ENCODE measurements at places on chromosomes 3 and 15.

DNA sequence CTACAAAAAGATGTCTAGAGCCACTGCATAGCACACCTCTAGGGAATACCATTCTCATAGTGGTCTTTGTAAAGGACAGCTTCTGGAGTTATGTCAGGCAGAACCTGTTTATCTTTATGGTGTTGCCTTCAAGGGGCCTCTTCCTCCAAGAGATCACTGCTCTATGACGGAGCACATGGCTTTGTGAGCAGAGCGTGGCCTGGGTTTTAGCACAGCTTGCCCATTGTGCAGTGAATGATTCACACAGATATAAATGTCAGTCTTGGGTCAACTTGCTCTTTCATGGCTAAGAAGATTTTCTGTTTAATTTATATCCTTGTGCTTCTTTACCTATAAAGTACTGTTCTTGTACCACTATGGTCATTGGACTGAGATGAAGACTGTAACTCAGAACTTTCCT is 41.5 kb upstream of the RBMS3 start:
- no peak for DNase-seq

DNA sequence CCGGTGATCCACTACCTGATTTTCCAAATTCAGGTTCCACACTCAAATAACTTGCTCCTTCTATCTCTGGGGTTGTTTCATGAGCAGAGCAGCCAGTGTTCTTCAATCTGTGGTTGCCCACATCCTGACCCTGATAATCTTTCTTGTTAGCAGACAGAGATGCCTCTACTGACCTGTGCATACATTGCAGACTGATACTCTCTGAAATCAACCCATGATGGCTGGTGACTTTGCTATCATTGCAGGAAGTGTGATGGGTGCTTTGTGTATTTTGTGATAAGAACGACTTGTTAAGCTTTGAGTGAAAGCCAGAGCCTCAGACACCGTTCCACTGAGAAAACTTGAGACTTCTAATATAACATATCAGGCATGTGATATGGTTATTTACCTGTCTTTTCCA is 39.9 kb downstream of the GATM start:
- no peak for DNase-seq

DNA sequence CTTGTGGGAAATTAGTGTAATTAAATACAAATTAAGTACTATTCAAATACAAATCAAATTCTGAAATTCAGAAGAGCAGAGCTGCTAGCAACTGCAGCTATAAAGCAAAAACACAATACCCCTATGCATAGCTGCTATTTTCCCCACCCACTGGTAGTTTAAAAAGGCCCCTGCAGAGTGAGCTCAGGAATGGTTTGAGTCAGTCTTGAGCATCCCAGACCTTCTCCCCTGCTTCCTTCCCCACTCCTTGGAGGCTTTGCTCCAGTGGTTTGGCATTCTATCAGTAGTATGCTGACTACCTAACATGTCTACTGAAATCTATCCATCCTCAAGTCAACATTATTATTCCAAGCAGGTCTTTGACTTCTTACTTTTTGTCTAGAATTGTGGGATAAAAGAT is 53.0 kb downstream of the EFHB start:
- DNase-seq, result no peak

DNA sequence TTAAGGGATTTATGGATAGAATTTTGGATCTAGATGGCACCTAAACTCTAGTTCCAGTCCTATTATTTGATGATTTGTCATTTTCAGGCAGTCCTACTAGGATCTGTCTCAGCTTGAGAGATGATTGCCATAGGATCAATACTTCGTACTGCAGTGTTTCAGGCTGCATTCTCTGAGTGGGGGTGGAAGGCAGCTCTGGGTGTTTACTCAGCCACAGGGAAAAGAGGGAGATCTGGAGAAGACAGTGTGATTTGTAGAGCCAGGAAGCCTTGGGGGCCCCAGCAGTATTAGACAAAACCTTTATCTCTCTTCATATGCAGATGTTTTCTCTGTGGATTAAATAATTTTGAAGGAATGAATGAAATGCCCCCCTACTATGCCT is 188.4 kb upstream of the SYNPR start:
- DNase-seq, result no peak

- DNase-seq, result no peak
These were observed 25.1 kb upstream of the FSTL1 start for GRCh38 chr3:120475722-120476377.

- no peak for DNase-seq
These were observed 7.5 kb upstream of the TGFBR2 start for GRCh38 chr3:30598668-30599545.

DNA sequence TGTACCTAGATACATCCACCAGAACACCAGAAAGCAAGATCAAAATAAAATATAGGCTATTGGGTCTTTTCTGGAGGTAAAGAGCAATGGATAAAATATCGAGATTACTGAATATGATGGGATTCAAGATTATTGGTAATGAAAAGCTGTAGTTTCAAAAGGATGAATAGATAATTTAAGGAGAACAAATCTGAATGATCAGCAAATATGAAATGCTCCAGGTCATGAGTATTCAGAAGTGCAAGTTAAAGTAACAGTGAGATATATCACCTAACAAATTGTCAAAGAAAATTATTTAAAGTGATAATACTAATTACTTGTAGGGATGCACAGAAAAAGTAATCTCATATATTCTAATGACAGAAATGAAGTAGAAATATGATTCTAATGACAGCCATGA is 409.6 kb upstream of the MDFIC2 start:
- DNase-seq, result no peak

GRCh38 chr3:63912768-63913588 is 795 bp upstream of the SCAANT1 start:
- DNase-seq, result no peak

GRCh38 chr15:71117714-71118305 is 2.5 kb downstream of the THSD4 start:
- DNase-seq, result no peak

GRCh38 chr15:73232776-73233175 is 136.0 kb downstream of the HCN4 start:
- no peak for DNase-seq

DNA sequence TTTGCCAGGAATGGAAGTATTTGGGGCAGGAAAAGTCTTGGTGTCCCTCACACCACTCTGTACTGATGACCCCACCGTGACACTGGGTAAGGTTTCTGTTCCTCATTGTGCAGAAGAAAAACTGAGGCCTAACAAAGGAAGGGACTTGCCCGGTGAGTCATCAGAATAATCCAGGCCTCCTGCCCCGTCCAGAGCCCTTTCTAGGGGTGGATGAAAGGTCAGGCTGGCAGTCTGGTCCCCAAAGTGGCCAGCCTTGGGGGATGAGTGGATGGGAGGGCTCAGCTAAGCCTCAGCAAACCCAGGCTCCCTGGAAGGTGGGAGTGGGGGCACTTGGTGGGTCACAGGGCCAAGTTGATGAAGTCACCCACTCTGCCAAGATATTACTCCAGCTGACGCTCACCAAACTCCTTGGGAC is 2.3 kb upstream of the DNAH1 start:
- DNase-seq, result no peak

- no peak for DNase-seq
These were observed 2.1 kb upstream of the PCCB start for GRCh38 chr3:136247855-136248590.

GRCh38 chr3:134018850-134019249 is 10.9 kb downstream of the SLCO2A1 start:
- DNase-seq, result no peak

GRCh38 chr15:39296955-39297354 is 283.9 kb upstream of the THBS1 start:
- no peak for DNase-seq

DNA sequence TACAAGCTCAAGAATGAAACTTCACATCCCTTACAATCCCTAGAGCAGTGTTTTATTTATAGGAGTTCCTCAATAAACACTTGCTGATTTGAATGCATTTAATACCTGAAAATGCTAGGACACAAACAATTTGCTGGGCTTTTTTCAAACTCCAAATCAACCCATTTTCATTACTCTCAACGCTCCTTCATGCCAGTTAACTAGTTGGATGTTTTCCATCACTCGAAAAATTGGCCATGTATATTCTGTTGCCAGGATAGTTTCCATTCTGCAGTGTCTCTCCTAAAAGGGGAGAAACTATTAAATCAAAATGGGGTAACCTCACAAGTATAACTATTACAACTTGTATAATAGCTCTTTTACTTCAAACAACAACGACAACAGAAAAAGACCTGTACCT is 1.2 kb downstream of the GBE1 start:
- DNase-seq, result no peak

DNA sequence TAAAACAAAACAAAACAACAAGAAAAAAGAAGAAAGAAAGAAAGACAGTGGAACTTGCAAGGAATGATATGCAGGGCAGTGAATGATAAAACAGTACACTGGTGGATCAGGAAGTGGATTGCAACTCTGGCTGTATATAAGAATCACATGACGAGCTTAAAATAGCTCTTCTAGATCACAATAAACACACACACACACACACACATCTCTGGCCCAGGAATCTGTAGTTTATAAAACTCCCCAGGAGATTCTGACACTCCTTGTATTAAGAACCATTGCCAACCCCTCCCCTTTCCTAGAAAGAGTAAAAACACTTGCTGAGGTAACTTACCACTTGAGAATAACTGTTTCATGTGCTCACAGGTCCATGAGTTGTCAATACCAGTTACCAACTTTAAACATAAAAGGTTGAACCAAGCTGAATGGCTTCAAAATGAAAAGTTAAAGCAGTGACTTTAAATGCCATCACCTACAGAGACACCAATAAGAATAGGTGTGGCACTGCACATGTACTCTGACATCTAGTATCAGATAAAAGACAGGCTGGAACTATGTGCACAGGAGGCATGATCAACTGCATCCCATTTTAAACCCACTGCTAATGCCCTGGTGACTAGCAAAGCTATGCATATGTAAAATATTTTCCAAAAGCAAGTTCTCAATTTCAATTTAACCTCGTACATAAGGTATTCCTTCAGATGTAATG is 3.9 kb downstream of the CPOX start:
- DNase-seq, result no peak
